ENCODE measurements at places on chromosomes 1 and 21.

DNA sequence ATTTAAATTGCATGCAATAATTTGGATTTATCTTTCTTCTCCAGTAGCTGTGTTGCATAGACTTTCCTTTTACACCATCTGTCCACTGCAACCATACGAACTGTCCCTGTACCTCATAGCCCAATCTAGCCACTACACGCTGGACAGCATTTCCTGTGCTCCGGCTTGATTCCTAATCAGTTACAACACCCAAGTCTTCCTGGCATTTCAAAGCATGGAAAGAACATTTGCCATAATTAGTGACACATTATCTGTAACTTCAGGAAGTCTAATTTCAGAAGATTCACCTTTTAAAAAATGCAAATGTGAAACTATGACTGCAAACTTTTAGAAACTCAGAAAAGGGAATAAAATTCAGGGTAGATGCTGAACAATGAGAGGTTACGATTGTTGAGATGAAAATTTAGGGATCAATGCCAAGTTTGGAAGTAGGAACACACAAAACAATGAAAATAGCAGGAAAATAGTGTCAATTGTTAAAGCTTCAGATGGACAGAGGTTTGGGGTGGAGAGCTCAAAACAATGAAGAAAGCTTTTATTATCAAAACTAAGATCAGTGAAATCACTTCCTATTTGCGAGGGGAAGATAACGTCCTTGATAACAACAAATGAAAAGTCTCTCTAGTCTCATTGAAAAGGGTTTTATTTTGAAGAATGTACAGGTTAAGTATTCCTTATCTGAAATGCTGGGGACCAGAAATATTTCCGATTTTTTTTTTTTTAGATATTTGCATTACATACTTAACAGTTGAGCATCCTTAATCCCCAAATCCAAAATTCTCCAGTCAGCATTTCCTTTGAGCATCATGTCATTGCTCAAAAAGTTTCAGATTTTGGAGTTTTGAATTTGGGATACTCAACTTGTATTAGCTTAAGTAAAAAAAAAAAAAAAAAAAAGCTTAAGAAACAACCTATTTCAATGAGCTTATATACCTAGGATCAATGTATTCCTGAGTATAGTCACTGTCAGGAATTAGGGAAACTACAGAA is 107.3 kb downstream of the FNBP1L start:
- DNase-seq: no peak

DNA sequence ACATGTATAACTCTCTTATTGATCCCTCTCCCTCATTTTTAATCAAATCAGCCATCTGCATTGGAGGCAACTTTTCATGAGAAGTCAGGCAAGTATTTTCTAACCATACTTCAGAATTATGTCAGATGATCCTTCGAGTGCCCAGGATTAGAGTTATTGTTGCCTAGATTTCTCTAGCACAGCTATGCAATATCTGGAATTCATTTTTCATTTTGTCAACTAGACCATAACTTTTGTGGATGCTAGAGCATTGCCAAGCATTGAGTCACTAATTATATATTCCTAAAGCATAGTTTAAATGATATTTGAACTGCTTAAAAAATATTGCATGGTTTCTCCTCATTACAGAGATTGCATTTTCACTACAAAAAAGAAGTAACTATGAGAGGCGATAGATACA is 21.2 kb downstream of the HFM1 start:
- DNase-seq: no peak

DNA sequence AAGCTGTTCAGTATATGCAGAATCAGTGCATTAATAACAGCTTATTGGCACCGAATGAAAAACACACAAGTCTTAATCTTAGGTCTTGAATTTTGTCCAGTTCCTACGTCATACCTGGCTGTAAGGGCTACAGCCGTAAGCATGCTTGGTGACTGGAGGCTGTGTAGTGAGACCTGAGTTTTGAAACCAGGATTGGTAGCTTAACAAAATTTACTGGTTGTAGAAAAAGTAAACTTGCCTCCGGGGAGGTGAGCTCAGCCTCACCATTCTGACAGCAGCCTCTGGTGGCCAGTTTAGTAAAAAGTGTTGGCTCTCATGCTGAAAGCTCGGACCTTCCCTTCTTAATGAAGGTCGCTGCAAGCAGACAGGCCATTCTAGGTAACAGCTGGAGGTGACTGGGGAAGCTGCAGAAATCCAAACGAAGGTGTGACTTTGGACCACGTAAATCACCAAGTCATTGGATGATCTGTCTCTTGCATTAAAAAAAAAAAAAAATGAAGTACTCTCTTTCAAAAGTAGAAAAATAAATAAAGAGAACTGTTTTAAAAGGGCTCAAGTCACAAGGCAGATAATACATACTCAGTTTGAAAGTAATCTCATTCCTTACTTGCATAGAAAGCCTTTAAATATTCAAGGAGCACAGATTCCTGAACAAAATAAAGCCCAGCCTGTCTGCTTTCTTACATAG is 48.9 kb downstream of the HLCS start:
- no peak for DNase-seq

- no peak for DNase-seq
Observed at GRCh38 chr21:27493542-27493941, 526.7 kb upstream of the ADAMTS5 start.

GRCh38 chr1:228968891-228969606 is 233.8 kb downstream of the RHOU start:
- no peak for DNase-seq

- DNase-seq: no peak
Observed at GRCh38 chr1:246564839-246565750, 966 bp downstream of the TFB2M start.

DNA sequence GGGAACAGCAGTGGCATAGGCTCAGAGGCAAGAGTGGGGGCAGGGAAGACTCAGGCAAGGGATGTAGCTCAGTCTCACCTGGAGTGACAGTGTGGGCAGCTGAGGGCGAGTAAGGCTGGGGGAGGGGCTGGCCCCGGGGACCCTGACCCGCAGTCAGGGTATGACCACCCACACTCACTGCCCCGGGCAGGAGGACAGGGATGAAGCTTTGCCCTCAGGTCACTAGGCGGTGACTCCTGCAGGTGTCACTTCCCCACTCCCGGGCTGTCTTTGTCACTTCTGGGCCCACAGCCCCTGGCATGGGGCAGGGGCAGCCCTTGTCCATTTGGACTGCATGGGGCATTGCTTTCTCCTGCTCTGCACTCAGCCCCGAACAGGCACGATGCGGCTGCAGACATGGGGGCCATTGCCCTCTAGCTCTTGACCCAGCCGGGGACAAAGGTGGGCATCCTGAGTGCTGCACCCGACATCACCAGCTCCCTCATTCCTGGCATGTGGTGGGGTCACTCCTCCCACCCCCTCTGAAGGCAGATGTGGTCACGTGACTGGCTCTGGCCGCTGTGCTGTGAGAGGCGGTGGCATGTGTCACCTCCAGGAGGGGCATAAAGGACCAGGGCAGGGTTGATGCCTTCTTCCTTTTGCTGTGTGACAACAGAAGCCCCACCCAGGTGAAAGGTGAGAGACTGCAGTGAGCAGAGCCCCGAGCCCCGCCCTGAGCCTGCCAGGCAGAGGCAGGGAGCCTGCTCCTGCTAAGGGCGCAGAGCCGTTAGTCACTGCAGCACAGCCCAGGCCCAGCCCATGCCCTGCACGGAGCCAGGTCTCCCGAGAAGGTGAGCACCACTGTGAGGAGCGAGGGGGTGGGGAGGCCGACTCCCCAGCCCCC is 66.0 kb downstream of the MATN1 start:
- no peak for DNase-seq

- no peak for DNase-seq
Observed at GRCh38 chr1:179105393-179105792, 23.5 kb downstream of the TOR3A start.

- DNase-seq: no peak
Observed at GRCh38 chr21:16644685-16645084, 868.2 kb upstream of the CXADR start.

DNA sequence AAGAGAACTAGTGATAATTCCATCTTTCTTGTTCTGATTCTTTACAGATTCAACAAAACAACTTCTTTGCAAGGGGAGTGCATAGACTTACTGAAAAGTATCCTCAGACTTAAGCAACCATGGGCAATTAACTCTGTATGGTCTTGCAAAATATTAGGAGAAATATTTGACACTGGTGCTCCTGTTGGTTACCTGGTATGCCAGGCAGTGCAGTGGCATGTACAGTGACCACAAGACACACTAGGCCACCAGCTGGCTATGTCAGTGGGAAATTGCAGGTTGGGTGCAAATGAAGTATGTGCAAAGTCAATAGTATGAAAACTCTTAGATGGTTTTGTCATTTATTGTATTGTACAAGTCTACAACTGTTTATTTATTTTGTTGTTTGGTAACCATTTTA is 34.5 kb downstream of the EPS15 start:
- DNase-seq: no peak

All from stimulated activated CD8-positive, alpha-beta memory T cell treated with anti-CD3 and anti-CD28 coated beads, Interleukin-7, amount 100 ng/mL, for 4 hours (primary cell).